Retina (tissue), 1 donor: ENCODE measurements at places on chromosomes 13 and 19.

GRCh38 chr19:8069096-8069973, 16.8 kb downstream of the CCL25 start:
- DNase-seq: no peak

- no peak for DNase-seq
Observed at GRCh38 chr13:60990032-60990733, 425.5 kb downstream of the PCDH20 start.

DNA sequence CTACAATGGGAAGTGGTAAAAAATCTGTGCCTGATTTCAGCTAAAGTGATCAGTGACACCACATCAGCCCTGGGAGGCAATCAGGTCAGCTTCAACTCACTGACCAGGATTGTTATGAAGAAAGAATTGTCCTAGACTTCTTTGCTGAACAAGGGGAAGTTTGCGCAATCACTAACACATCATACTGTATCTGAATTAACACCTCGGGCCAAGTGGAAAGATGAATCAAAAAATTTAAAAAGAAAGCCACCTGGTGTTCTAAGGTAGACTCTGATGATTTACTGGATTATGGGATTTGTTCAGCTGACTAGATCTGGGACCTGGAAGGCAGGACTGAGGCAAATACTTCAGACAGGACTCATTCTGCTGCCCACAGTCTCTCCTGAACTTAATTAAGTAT, 161.8 kb downstream of the DIAPH3 start:
- no peak for DNase-seq

DNA sequence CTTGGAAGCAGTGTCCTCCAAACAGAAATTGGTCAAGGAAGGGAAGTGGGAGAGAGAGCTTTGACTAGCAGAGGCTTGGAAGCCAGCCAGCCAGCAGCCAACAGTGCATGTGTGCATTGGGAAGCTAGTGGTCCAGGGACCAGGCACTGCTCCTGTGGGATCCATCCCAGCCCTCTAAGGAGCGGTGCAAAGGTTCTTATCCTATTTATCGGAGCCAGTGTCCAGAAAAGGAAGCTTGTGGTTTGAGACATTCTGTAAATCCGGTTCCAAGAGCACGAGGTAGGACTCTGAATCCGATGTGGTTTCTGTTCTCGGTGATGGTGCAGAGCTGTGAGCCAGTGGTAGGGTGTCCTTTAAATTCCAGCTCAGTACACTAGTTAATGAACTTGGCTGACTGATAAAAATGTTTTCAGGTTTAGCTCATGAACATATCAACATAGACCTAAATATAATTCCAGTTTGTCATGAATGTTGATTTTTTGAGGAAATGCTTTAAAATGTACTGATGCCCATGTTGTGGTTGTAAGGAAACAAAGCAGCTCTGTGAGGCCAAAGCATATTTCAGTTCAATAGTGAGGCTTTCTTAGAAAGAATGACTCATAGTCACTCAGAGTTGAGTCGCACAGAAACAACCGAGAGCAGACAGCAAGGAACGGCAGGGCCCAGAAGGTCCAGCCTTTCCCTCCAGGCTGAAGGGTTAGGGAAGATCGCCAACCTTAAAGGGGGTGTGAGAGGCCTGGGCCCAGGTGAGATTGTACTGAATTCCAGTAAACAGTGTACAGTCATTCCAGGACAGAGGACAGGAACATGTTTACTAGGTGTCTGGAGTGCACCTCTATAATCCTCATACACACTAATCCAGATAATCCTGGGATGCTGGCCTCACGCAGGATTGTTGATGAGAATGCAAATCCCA, 21.5 kb upstream of the GARRE1 start:
- no peak for DNase-seq

- peak; percentile 94 for DNase-seq
Observed at GRCh38 chr19:51688671-51689571, 4.2 kb upstream of the SPACA6 start.

DNA sequence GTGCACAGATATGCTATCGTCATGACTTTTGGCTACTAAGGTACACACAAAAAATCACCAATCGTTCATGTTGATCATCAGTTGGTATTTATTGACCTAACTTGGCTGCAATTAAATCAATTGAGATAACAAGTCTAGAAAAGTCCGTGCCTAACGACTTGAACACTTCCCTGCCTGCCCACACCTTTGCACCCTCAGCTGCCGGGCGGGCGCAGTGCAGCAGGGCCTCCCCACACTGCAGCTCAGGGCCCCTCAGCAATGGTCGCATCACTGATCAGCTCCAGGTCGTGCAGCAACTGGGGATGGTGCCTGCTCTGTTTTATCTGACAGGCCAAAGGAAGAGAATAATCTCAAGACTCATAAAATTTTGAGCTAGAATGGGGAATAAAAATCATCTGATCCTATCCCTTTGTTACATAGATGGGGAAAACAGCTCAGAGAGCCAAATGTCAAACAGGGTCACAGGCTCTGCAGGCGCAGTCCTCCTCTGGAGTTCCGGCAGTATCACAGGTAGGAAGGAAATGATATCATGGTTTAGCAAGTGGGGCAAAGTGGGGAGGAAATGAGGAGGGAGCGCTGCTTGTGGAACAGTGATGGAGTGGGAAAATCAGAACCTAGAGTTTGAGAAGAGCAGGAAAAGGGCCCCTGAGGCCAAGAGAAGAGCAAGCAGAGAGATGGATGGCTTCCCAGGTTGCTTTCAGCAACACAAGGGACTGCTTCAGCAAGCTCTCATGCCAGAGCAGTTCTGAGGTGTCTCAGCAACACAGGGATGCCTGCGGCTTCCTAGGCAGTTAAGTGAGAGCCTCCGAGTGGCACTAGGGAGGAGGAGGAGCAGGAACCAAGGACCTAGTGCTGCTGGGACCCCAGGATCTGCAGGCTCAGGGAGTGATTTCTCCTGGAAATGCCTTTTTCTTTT, 57.5 kb downstream of the SLC7A1 start:
- DNase-seq: no peak

DNA sequence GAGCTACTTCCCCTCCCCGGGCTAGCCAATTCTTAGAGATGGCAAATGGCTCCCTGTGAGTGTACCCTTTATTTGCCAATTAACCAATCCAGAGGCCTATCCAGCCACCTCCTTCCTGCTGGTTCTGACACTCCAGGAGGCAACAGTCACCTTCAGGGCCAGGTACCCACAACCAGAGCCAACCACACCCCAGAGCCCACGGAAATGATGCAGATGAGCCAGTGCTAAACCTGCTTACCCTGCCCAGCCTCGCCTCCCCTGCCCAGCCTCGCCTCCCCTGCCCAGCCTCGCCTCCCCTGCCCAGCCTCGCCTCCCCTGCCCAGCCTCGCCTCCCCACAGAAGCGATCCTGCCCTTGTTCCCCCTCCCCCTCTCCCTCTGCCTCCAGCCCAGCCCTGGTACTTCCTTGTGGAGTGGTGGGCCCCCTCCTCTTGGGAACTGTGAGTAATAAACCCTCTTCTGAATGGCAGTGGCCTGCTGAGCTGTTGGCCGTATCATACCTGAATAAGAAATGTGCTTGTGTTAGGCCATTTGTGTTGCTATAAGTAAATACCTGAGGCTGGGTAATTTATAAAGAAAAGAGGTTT, 173.8 kb upstream of the RNF113B start:
- DNase-seq: no peak

- DNase-seq: no peak
Observed at GRCh38 chr19:12098040-12098439, 33.5 kb downstream of the ZNF844 start.

DNA sequence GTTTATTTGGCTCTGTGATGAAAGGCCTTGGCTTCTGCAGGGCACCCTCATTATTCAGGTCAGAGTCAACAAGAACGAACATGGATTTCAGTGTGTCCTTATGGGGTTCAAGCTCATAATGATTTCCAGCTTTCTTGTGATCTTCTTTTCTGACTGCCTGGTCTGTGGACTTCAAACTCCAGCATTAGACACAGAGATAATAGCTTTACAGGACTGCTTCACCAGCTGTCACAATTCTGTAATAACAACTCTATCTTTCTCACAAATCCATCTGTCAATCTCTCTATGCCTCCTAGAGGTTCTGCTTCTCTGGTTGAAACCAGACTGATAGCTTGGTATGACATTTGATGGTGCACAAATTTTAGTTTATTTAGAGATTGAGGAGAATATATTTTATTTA, 13.1 kb upstream of the SLITRK6 start:
- no peak for DNase-seq

DNA sequence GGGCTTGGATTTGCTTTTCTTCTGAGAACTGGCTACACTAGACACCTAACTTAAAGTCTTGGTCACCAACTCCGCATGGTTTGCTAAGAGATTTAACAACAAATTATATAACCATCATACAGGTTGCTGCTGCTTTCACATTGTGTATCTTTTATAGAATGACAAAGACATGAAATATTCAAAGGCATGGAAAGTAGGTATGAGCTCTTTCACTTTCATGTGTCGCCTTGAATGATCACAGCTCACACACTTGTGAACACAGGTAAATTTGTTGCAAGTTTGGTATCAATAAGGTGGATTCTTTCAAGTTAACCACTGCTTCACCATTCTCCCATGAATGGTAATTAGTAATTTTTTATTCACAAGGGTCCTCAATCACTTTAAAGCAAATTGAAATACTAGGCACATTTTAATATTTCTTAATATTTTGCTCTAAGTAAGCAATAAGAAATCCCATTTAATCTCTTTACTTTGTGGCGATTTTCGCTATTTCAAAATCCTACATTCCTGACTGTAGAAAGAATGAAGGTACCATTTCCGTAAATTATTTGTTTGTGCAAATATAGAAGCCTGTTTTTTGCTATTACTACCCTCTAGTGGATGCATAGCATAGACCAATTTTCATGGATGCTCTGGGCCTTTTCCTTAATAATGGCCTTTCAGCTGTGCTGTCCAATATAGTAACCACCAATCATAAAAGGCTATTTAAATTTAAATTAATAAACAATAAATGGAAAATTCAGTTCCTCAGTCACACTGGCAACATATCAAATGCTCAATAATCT, 45.5 kb upstream of the FREM2 start:
- DNase-seq: no peak

GRCh38 chr19:4086411-4086867, 19.7 kb upstream of the ZBTB7A start:
- DNase-seq: no peak

DNA sequence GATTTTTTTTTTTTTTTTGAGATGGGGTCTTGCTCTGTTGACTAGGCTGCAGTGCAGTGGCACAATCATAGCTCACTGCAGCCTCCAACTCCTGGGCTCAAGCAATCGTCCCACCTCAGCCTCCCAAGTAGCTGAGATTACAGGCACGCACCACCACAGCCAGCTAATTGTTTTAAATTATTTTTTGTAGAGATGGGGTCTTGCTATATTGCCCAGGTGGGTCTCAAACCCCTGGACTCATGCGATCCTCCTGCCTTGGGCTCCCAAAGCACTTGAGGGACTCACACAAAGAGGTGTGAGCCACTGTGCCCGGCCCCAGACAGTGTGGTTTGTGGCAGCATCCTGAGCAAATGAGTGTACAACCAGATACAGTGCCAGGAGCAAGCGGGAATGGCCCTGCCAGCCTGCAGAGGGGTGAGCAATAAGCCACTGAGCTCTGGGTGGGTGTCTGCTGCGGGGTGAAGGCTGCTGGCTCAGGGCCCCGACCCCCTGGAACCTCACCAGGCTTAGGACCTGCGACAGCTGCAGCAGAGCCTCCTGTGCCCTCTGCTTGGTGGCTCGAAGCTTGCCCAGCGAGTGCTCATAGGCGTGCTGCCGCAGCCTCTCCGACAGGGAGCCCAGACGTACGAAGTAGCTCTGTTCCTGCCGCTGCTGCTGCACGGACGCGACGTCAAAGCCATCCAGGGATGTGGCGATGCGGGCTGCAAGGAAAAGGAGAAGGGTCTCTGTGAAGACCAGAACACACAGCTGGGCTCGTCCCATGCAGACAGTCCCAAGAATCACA, 15.9 kb upstream of the TICAM1 start:
- no peak for DNase-seq

DNA sequence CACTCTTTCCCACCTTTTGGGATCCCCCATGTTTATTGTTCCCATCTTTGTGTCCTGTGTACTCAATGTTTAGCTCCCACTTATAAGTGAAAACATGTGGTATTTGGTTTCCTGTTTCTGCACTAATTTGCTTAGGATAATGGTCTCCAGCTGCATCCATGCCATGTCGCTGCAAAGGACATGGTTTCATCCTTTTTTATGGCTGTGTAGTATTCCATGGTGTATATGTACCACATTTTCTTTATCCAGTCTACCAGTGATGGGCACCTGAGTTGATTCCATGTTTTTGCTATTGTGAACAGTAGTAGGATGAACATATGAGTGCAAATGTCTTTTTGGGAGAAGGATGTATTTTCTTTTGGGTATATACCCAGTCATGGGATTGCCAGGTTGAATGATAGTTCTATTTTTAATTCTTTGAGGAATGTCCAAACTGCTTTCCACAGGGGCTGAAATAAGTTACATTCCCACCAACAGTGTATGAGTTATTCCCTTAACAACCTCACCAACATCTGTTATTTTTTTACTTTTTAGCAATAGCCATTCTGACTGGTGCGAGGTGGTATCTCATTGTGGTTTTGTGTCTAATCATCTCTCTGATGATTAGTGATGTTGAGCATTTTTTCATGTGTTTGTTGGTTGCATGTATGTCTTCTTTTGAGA, 55.7 kb upstream of the MEDAG start:
- no peak for DNase-seq

- DNase-seq: no peak
Observed at GRCh38 chr19:28730791-28731512, 482.0 kb downstream of the UQCRFS1 start.

DNA sequence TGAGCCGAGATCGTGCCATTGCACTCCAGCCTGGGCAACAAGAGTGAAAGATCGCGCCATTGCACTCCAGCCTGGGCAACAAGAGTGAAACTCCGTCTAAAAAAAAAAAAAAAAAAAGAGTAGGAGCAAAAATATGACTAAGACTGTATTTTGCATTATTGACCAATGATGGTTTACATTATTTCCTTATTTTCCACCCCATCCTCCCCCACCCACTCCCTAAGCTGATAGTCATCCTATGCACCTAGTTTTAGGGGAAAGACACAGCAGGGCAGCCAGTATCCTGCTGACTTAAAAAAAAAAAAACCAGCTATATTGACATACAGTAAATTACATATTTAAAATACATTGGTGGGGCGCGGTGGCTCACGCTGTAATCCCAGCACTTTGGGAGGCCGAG, 25.1 kb downstream of the VAV1 start:
- DNase-seq: no peak
